ENCODE measurements at places on chromosomes 7 and 10.
A peak's percentile ranks its signal among the peaks of the same experiment; 100 is the strongest.

GRCh38 chr10:49387071-49387470 is 8.8 kb downstream of the DRGX start:
- DNase-seq = no peak

DNA sequence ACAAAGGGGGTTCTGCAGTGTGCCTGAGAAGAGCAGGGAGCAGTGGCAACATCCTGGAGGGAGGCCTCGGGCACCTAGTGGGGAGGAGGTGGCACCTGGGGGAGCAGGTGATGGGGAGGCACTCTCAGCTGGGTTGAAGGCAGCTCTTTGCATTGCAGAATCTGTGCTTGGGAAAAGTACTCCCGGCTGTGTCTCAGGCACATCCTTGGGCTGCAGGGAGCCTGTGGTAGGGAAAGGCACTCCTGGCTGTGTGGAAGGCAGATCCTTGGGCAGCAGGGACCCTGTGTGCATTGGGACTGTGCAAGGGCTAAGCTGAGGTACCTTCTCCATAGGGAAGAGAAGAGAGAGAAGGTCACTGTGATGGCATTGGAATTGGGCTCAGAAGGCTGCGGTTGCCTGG is 52.8 kb upstream of the ANTXRL start:
- DNase-seq = no peak

DNA sequence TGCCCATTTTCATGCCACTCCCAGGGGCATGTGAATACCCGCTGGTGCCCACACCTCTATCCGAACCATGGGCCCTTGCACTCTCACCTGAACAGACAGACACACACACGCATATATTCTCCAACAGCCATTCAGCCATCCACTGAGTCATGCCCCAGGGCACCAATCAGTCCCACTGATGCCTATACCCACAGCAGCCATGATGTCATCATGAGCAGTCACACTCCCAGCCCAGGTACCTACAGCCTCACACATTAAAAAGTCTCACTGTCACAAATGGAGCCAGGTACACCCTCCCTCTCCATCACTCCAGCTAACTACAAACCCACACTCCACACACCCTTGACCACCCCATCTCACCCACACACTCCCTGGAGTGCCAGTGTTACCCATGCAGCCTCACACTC is 12.2 kb downstream of the VSIR start:
- DNase-seq = no peak

DNA sequence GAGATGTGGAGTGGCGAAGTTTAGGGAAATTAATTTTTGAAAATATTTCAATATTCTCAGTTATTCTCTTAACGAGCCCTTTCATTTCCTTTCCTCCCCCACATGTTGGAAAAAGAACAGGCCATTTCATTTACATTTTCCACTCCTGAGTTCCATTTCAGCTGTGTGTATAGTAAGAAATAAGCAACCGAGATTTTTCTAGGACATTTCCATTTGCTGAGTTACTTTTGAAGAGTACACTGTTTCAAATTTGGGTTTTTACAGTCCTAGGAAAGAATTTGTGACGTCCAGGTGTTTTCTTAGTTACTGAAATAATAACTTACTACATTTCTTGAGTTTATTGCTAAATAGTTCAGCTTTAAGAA is 1.2 kb downstream of the SEPTIN7 start:
- no peak for DNase-seq

DNA sequence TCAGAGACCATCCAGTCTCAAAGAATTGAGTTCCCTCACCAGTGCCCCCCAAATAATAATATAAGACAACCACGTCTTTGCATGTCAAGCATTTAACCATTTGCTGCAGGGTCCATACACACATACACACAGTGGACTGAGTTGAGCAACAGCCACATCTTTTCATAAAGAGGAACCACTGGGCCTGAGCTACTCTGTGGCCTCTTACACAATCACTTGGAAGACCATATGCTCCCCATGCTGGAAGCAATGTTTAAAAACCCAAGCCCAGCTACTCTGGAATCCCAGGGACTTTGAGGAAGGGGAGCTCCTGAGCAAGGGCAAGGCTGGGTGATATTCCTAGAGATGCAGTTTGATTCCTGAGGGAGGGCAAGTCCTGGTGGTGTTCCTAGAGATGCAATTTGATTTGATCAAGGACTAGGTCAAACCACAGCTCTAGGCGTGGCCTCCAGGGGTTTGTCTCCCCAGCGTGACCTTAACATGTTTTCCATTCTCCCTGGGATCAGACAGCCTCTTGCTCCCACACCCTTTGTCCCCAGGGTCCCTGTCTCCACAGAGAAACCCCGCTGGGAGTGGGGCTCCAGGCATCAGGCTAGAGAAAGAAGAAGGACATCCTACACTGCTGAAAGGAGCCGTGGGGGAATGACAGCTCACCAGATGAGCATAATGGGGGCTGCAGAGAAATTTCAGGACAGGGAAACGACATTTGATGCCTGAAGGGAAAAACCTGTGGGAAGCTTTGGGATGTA is 376.2 kb upstream of the MGMT start:
- DNase-seq = no peak

DNA sequence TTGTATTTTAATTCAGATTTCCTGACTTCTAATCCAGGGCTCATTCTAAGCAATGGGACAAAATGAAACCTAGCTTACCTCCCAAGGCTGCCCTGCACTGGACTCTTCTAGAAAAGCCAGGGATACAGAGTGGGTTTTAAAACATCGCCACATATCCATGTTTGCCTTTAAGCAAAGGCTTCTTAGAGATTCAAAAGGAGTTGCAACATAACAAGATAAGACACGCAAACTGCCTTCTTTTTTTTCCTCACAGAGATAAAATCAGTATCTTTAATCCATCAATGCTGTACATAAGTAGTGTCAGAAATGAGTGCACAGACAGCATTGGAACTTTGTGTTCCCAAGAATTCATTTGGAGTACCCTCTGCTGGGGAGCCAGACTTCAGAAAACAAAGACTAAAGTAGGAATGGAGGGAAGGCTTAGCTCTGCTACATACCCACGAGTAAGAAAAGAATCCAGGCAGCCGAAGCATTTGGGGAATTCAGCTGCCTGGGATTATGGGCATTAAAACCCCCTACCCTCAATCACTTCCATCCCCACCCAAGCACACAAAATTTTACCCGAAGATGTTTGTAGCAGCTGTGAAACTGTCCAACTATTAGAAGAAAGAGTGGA is 427.8 kb downstream of the ARL4A start:
- DNase-seq = peak; percentile 24

DNA sequence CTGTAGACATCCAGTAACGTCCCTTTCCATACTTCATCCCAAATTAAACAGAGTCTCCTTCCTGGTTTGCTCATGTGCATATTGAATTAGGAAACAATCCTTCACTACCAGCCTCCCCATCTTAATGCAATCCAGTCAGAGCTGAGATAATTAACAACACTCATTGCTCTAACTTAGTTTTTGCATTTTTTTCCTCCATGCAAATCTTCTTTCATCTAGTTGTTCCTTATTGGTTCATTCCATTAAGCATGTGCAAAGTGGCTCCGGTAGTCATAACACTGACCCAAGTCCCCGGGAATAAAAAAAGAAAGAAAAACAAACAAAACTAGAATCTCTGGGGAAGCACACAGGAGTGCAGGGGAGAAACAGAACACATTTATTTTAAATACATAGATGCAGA is 1176.1 kb downstream of the GATA3 start:
- DNase-seq = no peak

DNA sequence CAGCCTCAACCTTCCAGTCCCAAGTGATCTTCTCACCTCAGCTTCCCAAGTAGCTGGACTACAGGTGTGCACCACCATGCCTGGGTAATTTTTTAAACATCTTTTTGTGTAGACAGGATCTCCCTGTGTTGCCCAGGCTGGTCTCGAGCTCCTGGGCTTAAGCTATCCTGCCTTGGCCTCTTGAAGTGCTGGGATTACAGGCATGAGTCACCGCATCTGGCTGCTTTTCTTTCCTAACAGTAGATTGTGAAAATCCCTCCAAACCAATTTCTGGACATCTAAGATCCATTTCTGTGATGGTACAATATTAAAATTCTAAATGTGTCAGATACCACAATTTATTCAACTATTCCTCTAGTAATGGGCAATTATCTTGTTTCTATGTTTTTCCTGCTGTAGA is 38.7 kb downstream of the RAB18 start:
- DNase-seq = no peak

DNA sequence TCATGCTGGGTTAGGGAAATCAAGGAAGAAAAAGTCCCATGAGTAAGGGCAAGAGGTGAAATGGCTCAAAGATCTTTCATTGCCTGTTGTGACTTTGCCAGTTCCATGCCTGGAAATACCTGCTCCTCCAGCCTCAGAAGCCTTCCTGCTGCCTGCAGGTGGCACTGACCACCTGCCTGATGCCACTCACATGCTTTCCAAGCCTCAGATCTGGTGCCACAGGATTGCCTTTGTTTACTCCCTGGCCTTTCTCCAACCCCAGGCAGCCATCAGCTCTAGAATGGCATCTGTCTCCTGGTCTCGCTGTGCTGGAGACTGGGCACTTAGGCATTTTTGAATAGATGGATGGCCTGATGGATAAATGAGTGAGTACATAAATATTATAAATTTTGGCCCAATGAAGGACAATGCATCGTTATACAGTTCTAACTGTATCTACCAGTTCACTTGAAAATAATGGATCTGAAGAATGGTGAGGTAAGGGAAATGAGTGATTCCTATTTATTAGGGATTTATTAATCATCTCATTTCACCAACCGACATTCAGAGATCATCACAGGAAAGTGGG is 657.2 kb downstream of the INHBA start:
- peak; percentile 35 for DNase-seq

DNA sequence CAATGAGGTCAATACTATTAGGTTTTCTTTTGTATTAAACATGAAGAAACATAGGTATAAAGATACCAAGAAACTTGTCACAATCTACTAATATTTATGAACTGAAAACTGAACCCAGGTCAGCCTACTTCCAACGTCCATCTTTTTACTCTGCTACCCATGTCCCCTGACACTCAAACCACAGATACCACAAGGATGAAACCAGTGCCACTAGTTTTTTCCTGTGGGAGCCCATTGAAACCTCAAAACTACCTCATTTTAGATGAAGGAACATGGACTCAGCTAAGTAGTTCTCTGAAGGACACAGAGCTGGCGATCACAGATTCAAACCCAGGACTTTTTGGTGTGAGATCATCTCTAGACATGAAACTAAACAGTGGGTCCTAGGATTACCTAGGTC is 6.8 kb downstream of the TET1 start:
- no peak for DNase-seq

GRCh38 chr7:8363407-8364015 is 69.9 kb upstream of the NXPH1 start:
- no peak for DNase-seq

DNA sequence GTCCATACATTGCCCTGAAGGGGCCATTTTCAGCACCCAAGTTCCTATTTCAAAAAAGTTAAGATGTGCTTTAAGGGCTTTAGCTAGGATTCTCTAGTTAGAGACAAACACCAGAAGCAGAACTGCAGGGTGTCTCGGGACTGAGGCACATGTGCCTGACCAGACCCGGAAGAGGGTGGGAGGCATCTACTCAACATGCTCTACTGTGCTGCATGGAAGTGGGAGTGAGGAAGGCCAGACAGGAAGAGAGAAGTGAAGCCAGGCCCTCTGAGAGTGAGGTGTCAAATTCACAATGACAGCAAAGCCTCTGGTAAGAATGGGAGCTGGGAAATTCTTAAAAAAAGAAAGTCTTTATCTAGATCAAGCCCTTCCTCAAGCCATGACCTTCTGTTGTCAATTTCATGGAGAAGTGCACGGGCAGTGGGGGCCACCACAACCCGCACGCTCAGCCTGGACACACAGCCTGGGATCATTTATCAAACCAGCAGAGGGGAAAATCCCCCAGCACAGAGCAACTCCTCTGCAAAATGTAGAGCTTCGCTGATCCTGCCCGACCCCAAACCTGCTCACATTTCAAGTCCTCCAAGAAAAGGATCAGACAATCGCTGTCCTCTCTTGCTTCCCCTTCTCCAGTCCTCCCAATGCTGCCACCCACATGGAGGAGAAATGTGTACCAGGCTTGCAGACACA is 38.7 kb downstream of the PLXNA4 start:
- DNase-seq = no peak

DNA sequence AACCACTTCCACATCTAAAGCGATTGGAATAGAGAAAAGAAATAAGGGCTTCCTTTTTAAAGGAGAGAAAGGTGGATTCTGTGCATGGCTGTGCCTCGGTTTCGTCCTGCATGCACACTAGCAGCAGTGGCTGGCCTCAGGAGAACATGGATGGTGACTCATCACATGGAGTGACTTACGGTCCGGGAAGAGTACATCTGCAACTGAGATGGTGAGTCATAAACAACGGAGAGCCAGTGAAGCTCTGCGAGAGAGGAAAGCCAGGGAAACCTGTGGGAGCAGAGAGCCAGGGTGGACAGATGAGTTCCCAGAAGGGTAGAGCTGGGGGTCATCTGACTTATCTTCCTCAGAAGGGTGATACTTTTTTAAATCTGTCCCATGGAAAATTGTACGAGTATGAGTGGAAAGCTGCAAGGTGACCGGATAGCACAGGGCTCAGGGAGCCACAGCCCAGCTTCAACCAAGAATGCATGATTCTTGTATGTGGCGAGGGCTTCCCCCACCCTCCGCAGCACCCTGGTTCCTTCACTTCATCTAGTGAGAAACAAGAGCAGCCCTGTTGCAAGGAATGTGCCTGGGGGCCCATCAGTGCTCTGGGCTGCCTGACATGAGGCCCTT is 259.1 kb downstream of the KLF6 start:
- peak; percentile 93 for DNase-seq

DNA sequence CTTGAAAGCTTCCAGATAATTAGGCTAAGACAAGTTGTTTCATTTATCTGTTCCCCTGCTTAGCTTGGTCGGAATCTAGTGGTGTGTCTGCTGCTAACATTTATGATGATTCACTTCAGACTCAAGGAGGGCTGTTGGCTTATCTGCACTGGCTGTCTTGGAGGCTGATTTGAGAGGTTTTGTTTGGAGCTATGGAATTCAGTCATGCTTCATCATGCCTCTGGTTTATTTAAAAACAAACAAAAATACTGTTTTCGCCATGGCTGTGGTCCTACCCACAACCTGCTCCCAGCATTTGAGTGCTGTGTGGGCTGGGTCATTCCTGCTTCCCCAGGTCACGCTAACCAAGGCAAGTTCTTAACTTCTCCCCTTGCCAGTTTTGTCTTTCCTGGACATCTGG is 11.7 kb upstream of the ARPC1B start:
- no peak for DNase-seq

- no peak for DNase-seq
These were observed 143.2 kb upstream of the RET start for GRCh38 chr10:42933448-42934340.

GRCh38 chr7:95303013-95303905 is 21.1 kb downstream of the PON1 start:
- no peak for DNase-seq

DNA sequence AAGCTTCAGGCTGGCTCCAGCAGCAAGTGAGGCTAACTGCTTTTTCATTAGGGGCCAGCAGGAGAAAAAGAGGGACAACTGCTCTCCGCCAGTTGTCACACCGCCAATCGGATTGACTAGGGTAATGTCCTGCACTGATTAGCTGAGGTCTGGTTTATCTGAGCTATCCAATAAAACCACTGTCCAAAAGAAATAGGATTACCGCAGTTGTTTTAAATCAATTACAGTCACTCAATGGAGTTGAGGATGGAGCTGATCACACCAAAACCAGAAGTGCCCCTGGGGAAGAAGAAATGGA is 351.4 kb upstream of the NPVF start:
- no peak for DNase-seq

- DNase-seq = peak; percentile 22
These were observed 92.6 kb downstream of the SPAG6 start for GRCh38 chr10:22437620-22438588.
